Epithelial cell of prostate (primary cell): ENCODE measurements at places on chromosomes 11 and 22.
A peak's percentile ranks its signal among the peaks of the same experiment; 100 is the strongest.

GRCh38 chr11:70849031-70849430, 403.3 kb downstream of the SHANK2 start:
- no peak for DNase-seq

GRCh38 chr22:42300259-42301076, 30.0 kb upstream of the TCF20 start:
- peak; percentile 84 for DNase-seq

DNA sequence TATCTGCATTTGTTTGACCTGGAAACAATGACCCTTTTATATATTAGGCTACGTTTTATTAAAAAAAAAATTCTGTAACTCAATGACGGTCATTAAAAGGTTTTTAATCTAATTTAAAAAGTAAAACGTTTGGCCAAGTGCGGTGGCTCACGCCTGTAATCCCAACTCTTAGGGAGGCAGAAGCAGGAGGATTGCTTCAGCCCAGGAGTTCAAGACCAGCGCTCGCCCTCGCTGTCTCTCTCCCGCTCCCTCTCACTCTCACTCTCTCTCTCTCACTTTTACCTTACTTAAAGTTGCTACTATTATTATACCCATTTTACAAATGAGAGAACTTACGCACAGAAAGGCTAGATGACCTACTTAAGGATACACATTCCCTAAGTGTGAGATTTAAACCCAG, 814 bp upstream of the NARS2 start:
- no peak for DNase-seq

- no peak for DNase-seq
Observed at GRCh38 chr11:44531636-44532035, 33.8 kb upstream of the CD82 start.

DNA sequence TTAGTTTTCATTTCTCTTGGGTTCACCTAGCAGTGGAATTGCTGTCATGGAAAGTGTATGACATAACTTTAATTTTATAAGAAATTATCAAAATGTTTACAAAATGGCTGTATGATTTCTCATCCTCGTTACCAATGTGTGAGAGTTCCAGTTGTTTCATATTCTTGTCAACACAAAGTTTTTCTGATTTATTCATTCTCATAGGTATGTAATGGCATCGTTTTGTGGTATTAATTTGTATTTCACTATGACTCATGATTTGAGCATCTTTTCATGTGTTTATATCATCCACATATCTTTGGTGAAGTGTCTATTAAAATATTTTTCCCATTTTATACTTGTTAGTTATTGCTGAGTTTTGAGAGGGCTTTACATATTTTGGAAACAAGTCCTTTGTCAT, 5.5 kb downstream of the FAM111B start:
- DNase-seq, result no peak

DNA sequence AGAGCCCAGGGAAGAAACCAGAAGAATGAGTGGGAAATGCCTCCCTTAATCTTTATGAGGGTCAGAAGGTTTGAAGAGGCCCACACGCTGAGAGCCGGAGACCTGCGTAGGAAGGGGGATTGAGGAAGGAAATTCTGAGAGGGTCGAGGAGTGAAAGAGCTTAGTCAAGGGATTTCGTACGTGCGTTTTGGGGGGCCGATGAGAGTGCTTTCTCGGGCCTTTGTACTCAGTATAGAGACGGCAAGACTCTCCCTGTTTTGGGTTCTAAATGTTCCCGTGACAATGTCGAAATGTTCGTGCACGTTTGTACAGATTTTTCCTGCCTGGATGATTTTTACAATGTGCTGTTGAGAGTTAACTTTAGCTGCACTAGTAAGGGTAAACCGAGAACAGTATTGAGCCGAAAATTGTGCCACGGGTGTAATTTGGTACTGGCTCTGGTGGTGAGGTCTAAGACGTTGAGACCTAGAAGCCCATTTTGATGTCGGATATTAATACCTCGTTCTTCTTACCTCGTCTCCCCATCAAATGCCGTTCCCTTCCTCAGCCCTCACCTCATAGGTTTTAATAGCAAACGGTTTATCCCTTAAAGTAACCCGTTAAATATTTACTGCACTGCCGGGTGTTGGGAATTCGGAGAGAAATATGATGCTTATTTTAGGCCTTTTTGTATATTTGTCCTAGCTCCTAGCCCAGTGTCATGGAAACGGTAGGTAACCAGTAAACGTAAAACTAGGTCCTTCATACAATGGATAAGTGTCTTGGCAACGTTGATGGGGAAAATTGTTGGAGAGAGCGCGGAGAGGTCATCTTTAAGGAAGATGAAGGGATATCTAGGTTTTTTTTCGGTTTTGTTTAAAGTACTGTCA, 734 bp downstream of the C11orf58 start:
- DNase-seq, result no peak

DNA sequence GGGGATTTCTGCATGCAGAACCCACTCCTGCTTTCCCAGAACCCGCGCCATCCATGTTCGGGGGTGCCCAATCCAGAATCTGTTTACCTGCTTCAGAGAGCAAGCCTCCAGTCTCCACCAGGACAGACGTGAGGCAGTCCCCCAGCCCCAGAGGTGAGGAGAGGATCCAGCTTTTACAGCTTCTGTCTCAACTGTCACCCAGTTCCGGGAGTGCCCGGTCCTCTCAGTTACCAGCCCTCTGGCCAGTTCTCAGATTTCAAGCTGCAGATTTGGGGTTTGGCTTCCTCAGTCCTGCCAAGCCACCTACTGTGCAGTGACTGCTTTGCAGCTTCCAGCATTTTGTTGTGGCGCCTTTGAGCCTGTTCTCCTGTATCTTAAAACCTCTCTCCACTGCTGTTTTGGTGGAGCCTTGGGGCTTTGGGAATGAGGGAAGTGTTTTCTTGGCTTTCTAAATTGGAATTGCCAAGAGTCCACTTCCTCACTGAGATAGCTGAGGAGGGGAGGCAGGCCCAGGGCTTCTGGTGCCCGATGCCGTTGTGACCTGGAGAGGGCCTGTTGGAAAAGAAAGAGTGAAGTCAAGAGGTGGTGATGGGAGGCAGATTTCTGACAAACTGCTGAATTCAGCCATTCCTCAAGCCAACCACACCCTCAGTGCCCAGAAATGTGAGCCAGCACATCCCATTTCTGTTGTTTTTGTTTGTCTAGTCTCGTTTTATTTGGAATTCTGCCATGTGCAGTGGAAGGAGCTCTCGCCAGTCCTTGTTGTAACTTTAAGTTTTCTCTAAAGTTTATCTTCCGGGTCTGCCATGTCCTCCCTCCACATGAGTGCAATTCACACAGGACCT, 513.4 kb downstream of the TBC1D22A start:
- no peak for DNase-seq

- DNase-seq, result no peak
Observed at GRCh38 chr11:15730263-15730994, 615.7 kb downstream of the INSC start.

GRCh38 chr11:66680966-66681645, 3.4 kb upstream of the RBM4B start:
- DNase-seq, result no peak

DNA sequence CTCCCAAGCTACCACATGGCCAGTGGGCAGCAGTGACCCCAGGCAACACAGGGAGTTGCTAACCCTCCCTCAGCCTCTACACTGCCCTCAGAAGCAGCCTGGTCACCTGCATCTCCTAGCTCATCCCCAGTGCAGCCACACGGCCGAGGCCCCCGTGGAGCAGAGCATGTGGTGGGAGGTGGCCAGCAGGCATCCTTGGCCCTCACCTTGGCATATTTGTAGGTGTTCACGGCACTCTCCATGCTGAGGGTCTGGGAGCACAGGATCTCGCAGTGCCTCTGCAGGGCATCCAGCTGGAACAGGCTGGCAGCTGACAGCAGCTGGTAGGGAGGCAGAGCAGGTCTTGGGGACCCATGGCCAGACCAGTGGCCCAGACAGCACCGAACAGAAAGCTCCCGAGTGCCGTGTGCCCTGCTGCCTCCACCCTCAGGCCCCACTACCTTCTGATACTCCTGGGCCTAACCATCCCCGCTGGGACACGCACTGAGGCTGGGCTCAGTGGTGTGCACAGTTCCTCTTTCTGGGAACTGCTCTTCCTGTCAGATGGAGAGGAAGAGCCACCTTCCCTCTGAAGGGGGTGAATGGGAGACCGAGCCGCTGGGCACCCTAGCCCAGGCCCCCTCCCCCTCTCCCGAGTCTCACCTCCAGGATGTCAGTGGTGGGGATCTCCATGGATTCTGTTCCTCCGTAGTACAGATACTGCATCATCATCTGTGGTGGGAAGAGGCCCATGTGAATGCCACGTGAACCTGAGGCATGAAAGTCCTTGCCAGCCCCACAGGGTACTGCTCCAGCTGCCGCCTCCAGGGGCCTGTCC, 48.8 kb downstream of the NAT10 start:
- DNase-seq, result no peak

DNA sequence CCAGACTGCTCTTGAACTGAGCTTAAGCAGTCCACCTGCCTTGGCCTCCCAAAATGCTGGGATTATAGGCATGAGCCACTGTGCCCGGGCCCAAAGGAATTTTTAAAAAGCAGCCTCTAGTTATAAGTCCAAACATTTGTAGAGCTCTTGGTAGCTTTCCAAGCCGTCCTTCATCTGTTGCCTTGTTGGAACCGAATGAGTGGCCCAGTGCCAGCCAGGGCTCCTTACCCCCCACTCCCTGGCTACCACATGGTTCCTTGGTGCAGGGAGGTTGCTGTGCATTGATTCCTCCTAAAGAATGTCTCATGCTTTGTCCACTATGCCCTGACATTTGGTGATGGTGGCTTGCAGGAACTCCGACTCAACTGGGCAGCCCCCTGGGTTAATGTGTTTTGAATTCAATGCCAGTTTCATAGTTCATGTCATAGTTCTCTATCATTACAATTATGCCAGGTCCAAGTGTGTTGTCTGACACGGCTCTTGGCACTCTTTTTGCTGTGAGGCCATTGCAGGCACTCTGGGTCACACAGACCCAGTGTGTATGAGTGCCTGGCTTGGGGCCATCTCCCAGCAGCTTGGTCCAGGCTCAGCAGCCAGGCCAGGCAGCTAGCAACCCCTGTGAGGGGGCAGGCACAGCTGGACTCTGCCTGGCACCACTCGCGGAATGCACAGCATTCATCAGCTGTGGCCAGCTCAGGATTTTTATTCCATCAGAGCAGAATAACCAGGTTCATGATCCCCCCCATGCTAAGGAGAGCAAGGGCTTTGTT, 13.3 kb upstream of the MICALL1 start:
- DNase-seq, result no peak

GRCh38 chr22:22799561-22799960, 88.1 kb upstream of the IGLL5 start:
- no peak for DNase-seq

DNA sequence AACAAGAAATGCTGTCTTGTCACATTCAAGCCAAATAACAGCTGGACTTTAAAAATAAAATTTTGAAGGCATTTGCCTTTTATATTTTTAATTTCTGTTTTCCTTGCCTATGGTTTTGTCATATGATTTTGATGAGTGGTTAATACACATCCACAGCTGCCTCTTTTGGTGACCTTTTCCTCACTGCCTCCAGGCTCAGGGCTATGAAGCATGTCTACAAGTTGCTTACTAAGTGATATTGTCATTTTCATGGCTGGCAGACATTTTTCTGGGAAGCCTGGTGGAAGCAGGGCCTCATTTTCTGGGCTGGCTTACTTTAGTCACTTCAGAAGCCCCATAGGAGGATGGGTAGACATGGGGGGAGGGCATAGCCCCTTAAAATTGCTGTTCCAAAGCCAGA, 344.9 kb downstream of the SOX6 start:
- no peak for DNase-seq

GRCh38 chr11:33861386-33861785, 30.5 kb downstream of the LMO2 start:
- no peak for DNase-seq

DNA sequence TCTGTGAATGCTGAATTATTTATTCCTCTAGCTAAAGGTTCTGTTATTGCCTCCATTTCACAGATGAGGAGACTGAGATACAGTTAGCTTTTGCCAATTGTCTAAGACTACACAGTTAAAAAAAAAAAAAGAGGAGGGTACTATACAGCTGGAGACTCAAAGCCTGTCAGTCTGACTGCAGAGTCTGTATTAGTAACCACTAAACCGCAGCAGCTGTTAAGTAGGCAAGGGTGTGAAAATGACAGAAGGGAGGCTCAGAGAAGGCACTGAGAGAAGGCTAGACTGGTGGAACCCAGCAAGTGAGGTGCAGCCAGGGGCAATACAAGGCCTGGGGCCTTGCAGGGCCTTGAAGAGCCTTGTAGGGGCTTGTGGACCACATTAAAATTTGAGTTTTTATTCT, 181.2 kb downstream of the CSNK2A3 start:
- no peak for DNase-seq

- DNase-seq, result no peak
Observed at GRCh38 chr11:43723617-43724016, 43.1 kb downstream of the HSD17B12 start.

- no peak for DNase-seq
Observed at GRCh38 chr11:36775130-36775529, 177.1 kb upstream of the RAG2 start.

- no peak for DNase-seq
Observed at GRCh38 chr11:15097411-15097810, 17.3 kb upstream of the INSC start.

GRCh38 chr22:27937453-27937852, 18.4 kb upstream of the PITPNB start:
- DNase-seq, result no peak

- DNase-seq, result no peak
Observed at GRCh38 chr11:33420959-33421566, 163.9 kb downstream of the HIPK3 start.

GRCh38 chr11:78190374-78190773, 1.7 kb downstream of the USP35 start:
- no peak for DNase-seq

GRCh38 chr22:36701965-36702621, 1.5 kb downstream of the CACNG2 start:
- DNase-seq, result no peak

DNA sequence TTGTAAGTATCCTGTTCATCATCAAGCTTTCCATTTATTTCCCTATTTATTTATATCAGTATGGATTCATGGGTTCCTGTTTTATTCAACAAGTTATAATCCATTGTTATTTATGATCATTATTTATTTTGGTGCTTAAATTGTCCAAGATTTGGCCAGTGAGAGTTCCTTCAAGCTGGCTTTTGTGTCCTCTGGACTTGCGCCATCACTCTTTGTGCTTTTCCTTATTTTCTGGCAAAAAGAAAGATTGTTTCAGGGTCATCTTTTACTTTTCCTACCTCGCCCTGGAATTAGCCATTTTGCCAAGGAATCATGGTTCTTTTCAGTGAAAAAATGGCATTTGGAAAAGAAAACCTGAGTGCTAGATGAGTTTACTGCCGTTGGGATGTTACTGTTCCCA, 193.4 kb downstream of the ADAMTS15 start:
- DNase-seq, result no peak
